ENCODE measurements at places on chromosomes 16 and 17.

- H3K4me1 ChIP-seq, result no peaks in the 10 kb centered on the region
- no peak overlapping the region for H3K4me3 ChIP-seq
- DNase-seq, result no peak
- H3K27ac ChIP-seq, result no peak overlapping the region
- H3K36me3 ChIP-seq, result no peaks in the 10 kb centered on the region
- no peaks in the 10 kb centered on the region for H3K27me3 ChIP-seq
Measured at GRCh38 chr17:54085020-54085419, 262.3 kb downstream of the KIF2B start.

- no peak overlapping the region for H3K27ac ChIP-seq
- DNase-seq, result no peak
- H3K4me1 ChIP-seq, result no peaks in the 10 kb centered on the region
- H3K36me3 ChIP-seq, result no peaks in the 10 kb centered on the region
Measured at GRCh38 chr17:63262751-63263476, 183.2 kb downstream of the CYB561 start.

DNA sequence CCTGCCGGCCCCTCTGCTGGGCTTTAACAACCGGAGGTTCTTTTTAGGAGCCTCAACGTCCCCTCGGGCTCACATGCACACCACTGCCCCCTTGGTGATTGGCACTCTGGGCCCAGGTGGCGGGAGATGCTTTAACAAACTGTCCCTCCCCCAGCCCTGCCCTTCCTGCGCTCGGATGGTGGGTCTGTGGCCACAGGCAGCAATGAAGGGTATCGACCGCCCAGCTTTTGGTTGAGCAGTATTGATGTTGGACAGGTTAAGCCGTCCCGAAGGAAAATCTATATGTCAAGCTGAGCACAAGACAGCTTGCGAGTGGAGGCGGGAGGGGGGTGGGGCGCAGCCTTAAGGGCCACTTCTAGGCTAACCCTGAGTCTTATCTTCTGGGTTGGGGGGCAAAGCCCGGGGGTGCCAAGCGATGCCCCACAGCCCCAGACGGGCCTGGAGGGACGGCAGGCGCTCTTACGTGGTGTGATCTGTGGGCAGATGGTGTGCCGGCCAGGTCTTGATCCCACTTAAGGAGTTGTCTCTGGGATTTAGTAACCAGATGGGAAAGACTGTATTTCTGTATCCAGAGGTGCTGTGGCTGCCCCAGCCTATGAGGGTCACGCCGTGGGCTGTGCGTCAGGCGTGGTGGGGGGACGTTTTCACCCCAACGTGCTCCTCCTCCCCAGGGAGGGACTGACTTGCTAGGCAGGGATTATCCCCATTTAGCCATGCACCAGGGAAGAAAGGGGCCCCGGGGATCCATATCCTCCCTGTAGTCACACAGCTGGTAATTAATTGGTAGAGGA lies 6.2 kb downstream of the GSE1 start:
- H3K27ac ChIP-seq, result peak overlapping the region; percentile 71
- peaks cover 31% of the 10 kb centered on the region for H3K36me3 ChIP-seq
- no peak for DNase-seq
- peak overlapping the region; percentile 20 for H3K4me3 ChIP-seq

GRCh38 chr17:67491009-67491680 lies 114.1 kb downstream of the PITPNC1 start:
- peak overlapping the region; percentile 77 for H3K4me3 ChIP-seq
- H3K4me1 ChIP-seq, result peaks cover 65% of the 10 kb centered on the region
- no peak for DNase-seq
- no peaks in the 10 kb centered on the region for H3K27me3 ChIP-seq
- H3K36me3 ChIP-seq, result peaks cover 28% of the 10 kb centered on the region

DNA sequence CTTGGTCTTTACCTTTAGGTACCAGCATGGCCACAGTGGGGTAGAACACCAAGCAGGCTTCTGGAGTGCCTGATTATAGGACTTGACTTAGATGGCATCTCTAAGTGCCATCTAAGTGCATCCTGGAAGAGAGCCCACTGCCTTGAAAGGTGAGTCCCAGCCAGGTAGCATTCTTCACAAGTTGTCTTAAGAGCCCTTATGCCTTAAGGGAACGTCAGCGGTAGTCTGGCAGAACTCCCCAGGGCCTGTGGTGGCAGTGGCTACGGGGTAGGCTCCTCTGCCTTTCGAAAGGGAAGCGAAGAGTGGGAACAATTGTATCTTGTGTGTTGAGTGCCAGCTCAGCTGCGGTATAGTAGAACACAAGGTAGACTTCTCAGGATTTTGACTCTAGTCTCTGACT lies 549.0 kb downstream of the HS3ST4 start:
- no peaks in the 10 kb centered on the region for H3K4me1 ChIP-seq
- H3K36me3 ChIP-seq, result no peaks in the 10 kb centered on the region
- H3K27ac ChIP-seq, result no peak overlapping the region
- no peak overlapping the region for H3K4me3 ChIP-seq
- DNase-seq, result no peak

DNA sequence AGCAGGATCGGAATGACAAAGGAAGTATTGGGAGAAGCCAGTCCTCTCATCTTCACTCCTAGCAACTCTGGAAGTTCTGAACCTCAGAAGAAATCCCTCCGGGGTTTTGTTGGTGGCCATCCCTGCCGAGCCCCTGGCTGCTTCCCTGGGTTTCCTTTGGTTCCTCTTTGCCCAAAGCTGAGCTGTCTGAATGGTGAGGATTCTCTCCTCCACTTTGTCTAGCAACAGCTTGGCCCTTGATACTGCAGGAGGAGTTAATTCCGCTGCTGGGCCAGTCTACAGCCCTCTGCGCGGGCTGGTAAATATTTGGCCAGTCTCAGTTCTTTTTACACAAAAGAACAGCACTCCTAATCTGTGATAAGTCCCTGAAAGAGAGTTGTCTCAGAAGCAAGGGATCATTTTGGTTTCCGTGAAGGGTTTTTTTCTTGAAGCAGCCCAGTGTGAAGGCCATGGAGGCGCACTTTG lies 170.9 kb downstream of the RAB11FIP4 start:
- H3K4me1 ChIP-seq, result peaks cover 3% of the 10 kb centered on the region
- H3K4me3 ChIP-seq, result no peak overlapping the region
- H3K36me3 ChIP-seq, result no peaks in the 10 kb centered on the region
- no peak for DNase-seq
- H3K27me3 ChIP-seq, result peaks cover 30% of the 10 kb centered on the region

GRCh38 chr17:15998031-15998562 lies 1.4 kb downstream of the ZSWIM7 start:
- H3K36me3 ChIP-seq, result peaks cover 68% of the 10 kb centered on the region
- H3K27ac ChIP-seq, result peak overlapping the region; percentile 94
- no peak for DNase-seq
- peak overlapping the region; percentile 69 for H3K4me3 ChIP-seq
- H3K4me1 ChIP-seq, result peaks cover 30% of the 10 kb centered on the region

DNA sequence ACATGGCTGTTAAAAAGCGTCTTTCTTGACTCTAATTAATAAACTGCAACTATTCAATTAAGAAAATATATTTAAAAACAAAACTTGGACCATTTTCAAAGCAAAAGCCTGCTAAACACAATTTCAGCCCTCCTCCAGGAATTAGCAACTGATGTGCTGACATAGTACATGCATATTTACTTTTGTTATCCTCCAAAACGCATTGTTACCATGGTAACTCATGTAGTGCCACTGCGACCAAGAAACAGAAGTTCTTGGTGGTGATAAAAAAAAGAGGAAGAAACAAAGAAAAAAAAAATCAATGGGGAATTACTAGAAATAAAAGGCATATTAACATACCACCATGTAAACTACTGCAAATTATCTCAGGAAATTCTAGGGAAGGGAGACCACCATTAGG lies 793.4 kb upstream of the CDH8 start:
- no peak overlapping the region for H3K27ac ChIP-seq
- H3K4me3 ChIP-seq, result no peak overlapping the region
- no peaks in the 10 kb centered on the region for H3K36me3 ChIP-seq
- H3K27me3 ChIP-seq, result no peaks in the 10 kb centered on the region

GRCh38 chr17:54015734-54016133 lies 193.0 kb downstream of the KIF2B start:
- H3K4me1 ChIP-seq, result no peaks in the 10 kb centered on the region
- no peaks in the 10 kb centered on the region for H3K27me3 ChIP-seq
- no peak for DNase-seq
- no peak overlapping the region for H3K27ac ChIP-seq
- no peak overlapping the region for H3K4me3 ChIP-seq

DNA sequence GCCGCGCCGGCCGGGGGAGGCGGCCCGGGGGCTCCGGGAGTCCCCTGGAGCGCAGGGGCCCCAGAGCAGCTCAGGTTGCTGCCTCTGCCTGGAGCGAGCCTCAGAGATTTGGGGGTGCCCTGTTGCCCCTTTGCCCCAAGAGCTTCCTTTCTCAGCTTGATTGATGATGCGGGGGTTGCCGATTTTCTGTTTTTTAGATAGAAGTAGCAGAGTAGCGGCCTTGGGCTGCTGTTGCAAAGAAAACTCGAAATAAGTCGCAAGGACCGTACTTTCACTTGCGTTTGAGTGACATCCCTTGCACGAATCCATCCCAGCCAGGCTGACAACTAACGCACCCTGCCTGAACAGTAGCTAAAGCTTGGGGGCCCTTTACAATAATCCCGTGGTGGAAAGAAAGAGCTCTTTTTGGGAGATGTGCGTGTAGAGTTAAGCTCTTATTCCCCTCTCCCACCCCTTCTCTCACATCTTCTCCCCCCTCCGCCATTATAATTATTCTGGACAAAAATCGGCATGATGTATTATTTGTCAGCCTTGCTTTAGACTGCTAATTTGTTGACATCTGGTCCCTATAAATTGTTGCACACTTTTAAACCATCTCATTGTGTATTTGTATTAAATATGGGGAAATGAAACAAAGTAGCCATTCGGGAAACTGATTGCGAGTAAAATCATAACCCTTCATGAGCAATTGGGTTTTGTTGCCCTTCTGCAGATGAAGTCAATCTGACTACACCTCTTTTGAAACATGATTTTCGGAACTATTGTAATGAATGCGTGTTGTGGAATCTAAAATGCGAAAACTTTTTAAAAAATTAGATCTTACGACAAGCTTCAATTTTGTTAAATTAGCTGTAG lies 873 bp downstream of the USP10 start:
- peaks cover 26% of the 10 kb centered on the region for H3K4me1 ChIP-seq
- DNase-seq, result peak; percentile 28
- H3K27me3 ChIP-seq, result no peaks in the 10 kb centered on the region
- H3K27ac ChIP-seq, result peak overlapping the region; percentile 97

DNA sequence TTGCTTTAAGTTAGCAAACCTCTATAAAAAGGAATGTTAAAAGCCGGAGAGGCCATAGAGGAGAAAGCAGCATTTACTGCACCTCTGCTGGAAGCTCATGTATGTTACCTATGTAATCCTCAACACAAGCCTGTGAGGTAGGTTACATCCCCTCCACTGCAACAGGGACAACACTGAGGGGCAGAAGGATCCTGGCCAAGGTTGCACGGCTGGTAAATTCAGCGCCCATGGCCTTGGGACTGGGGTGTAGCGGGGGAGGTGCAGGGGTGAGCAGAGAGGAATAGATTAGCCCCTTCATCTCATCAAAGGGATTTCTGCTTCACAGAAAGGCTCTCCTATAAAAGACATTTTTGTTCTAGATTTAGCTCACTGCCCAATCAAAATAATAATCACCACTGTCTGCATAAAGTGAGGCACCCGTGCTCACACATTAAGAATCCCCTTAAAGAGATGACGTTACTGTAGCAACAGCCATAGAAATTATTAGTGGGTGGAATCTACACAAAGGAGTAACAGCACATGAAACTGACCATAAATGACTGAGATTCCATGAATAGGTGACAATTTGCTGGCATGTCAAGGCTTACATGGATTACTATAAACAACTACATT lies 3.3 kb downstream of the ZCCHC14 start:
- peak overlapping the region; percentile 82 for H3K27ac ChIP-seq
- no peaks in the 10 kb centered on the region for H3K27me3 ChIP-seq
- peaks cover 18% of the 10 kb centered on the region for H3K36me3 ChIP-seq

GRCh38 chr17:57311281-57312216 lies 55.2 kb downstream of the MSI2 start:
- no peaks in the 10 kb centered on the region for H3K36me3 ChIP-seq
- no peaks in the 10 kb centered on the region for H3K27me3 ChIP-seq
- DNase-seq, result no peak
- no peak overlapping the region for H3K4me3 ChIP-seq
- peaks cover 17% of the 10 kb centered on the region for H3K4me1 ChIP-seq

DNA sequence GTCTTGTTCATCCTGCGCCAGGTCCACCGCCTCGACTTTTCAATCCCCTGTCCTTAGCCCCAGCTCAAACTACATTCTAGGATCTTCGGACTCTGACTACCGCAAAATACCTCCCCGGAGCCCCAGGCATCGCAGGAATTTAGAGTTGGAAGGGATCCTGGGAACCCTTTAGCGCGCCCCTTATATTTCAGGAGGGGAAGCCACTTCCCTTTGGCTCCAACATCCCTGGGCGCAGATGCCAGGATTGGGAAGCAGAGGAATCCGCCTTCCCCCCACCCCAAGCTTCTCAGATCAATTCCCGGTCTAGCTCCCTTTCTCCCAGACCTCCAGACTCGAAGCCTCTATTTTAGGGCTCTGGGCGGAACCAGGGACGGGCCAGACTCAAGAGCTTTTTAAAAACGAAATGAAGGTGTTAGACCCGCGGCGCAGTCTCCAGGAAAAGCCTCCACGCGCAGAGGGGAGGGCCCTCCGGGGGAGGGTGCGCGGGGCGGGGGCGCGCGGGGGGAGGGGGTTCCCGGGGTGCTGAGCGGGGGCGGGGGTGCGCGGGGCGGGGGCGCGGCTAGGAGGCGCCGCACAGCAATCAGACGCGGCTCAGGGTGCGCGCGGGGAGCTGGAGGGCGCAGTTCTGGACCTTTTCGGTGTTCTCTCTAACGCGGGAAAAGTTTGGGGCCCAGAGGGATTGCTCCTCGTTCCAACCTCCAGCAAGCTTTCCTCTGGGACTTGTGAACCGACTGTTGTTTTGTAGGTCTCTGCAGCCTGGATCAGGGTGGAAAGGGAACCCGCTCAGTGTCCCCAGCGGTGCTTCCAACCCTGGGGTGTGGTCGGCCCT lies 1.6 kb downstream of the AHSP start:
- no peak overlapping the region for H3K27ac ChIP-seq
- H3K27me3 ChIP-seq, result peaks cover 26% of the 10 kb centered on the region
- H3K4me1 ChIP-seq, result no peaks in the 10 kb centered on the region
- no peak for DNase-seq
- H3K4me3 ChIP-seq, result no peak overlapping the region

GRCh38 chr17:28115046-28115445 lies 72.6 kb downstream of the NLK start:
- H3K4me3 ChIP-seq, result no peak overlapping the region
- H3K27ac ChIP-seq, result no peak overlapping the region
- peaks cover 2% of the 10 kb centered on the region for H3K36me3 ChIP-seq
- no peaks in the 10 kb centered on the region for H3K27me3 ChIP-seq
